Activated CD4-positive, CD25-positive, alpha-beta regulatory T cell treated with anti-CD3 and anti-CD28 coated beads, Interleukin-2, amount 50 U/mL, for 72 hours (primary cell): ENCODE measurements at places on chromosomes 6 and 20.

GRCh38 chr20:33650111-33650752 is 11.9 kb upstream of the C20orf144 start:
- no peak for DNase-seq

DNA sequence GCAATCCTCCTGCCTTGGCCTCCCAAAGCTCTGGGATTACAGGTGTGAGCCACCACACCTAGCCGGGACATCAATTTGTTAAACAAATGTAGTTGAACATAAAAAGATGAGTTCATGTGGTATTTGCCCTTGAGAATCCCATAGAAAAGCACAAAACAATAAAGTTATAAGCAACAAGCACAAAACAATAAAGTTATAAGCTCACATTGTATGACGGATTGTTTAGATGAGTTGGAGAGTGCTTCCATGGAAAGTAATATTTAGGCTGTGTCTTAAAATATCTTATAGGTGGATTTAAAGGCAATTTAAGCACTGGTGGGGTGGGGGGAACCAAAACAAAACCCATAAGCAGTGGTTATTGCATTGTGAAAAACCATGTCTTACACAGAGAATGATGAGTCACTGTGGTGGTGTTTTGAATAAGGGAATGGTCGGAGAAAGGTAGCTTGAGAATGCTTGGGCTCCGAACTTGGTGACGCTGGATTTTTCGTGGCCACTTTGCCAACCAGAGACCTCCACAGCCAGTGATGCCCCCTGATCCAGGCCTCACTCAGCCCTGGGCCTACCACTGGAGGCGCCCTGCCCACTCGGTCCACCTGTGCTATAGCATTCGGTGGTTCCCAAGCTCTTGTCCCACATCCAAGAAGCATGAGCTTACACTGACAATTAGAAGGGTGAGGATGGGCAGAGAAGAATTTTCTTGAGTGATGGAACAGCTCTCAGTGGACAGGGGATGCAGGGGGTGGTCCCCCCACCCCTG is 256.0 kb downstream of the CDKAL1 start:
- no peak for DNase-seq

DNA sequence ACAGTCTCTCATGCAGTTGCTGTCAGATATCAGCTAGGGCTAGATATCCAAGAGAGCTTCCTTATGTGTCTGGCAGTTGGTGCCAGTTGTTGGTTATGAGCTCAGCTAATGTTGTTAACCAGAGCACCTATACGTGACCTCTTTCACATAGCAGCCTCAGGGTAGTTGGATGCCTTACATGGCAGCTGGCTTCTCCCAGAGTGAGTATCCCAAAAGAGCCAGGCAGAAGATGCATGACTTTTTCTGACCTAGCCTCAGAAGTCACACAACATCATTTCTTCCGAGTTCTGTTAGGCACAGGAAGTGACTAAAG is 175.7 kb downstream of the VEGFA start:
- DNase-seq: no peak

DNA sequence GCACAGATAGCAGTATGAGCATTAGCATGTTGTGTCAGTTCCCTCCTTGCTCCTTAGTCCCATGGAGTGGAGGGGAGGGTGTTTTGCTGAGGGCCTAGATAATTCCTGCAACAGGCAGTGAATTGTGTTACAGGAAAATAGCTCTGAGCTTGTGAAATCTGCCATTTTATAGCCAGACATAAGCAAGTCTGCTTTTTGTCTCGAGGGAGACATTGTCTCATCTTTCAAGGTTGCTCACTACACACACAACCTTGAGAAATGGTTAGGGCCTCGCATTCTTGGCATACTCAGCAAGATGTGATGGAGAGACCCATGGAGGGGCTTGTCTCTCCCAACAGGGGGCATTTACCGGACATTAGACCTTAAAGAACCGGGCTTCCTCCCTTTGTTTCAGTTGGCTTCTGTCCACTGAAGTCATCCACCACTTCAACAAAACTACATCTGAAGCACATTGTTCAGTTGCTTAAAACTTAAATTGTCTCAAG is 108.0 kb upstream of the FOXO3 start:
- DNase-seq: no peak

- no peak for DNase-seq
These were observed 17.8 kb upstream of the PPP1R3G start for GRCh38 chr6:5067305-5067704.

DNA sequence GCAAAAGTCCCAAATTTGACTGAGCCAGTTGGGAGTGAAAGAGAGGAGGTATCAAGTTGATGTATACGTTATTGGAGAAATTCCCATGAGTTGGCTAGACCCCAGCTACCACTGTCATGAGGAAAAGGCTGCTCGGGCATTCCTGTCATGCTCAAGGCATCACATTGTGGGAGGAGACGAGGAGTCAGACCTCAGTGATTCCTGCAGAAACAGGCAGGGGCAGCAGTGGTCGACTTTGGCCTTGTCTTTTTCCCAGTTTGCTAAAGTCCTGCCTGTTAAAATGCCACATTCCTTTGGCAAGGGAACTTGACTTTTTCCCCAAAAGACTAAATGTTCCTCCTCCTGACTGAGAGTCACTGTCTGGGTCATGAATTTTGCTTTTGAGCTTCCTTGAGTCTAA is 295.5 kb upstream of the HS3ST5 start:
- DNase-seq: no peak

GRCh38 chr6:113882336-113883022 is 25.3 kb downstream of the MARCKS start:
- no peak for DNase-seq
